ENCODE measurements at places on chromosomes 16 and 17.

- DNase-seq = no peak
These were observed 11.3 kb downstream of the ASGR1 start for GRCh38 chr17:7167832-7168231.

- DNase-seq = no peak
These were observed 10.7 kb upstream of the CIITA start for GRCh38 chr16:10865991-10866966.

DNA sequence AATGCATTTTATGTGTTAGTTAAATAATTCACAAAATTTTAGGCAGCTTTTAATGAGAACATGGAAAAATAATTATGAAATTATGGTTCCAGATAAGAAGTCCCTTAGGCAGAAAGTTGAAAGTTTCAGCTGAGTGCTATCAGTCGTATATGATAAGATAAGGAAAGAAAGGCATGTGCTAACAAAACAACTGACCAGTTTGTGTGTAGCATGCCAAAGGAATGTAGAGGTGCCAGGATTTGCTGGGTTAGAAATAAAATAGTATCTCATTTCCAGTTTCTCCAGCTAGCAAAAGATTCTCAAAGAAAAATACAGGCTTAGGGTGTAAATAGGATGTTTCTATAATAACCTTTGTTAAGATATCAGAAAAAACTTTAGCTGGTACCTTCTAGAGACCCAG is 1044.5 kb upstream of the CDH8 start:
- no peak for DNase-seq

DNA sequence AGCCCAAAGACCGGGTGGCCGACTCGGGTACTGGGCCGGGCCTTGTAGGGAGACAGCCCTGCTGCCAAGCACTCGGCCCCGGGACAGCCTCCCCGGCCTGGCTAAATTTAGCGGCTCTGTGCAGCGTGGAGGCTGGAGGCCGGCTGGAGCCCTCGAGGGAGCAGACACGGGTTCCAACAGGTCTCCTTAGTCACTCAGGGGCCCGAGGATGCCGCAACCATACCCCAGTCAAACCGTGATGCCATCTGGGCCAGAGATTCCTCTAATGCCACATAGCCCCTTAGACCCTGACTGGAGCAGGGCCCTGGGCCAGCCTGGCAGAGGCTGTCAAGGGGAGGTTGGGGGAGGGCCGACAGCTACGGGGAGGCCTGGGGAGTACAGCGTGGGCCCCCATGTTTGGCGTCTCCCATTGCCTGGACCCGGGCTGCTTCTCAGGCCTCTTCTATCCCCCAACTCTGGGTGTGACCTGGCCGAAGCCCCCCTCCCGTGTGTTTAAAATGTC is 2.9 kb upstream of the P2RX1 start:
- no peak for DNase-seq

DNA sequence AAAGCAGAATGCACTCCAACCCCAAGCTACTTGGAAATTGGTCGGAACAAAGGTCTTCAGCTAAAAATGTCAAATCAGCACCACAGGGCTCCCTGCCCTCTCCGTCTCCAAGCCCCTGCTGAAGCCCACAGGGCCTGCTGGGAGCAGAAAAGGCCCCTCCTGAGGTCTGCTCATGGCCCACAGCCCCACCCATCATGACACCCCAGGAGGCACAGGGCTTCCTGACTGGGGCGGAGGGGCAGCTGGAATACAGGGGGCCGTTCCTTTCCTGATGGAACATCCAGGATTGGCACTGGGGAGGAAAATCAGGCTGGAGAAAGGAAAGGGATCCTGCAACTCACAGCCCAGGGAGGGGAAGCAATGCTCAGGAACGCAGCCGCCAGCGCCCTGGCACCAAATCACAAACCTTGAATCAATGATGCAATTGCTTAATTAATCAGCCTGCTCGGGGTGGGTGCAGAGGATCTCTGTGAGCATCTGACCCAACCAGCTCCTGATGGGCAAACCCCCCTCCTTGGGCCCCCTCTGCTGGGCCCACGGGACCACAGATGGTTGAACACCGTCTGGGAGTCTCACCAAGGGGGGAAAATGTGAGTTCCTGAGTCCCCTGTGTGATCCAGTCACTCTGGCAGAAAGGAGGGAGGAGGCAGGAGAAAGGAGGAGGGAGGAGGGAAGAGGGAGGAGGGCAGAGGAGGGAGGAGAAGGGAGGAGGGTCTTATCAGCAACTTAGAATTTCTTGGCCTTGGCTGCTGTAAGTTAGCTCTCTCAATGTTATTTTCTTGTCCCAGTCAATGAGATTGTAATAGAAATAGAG is 155.5 kb downstream of the ZNF423 start:
- no peak for DNase-seq

DNA sequence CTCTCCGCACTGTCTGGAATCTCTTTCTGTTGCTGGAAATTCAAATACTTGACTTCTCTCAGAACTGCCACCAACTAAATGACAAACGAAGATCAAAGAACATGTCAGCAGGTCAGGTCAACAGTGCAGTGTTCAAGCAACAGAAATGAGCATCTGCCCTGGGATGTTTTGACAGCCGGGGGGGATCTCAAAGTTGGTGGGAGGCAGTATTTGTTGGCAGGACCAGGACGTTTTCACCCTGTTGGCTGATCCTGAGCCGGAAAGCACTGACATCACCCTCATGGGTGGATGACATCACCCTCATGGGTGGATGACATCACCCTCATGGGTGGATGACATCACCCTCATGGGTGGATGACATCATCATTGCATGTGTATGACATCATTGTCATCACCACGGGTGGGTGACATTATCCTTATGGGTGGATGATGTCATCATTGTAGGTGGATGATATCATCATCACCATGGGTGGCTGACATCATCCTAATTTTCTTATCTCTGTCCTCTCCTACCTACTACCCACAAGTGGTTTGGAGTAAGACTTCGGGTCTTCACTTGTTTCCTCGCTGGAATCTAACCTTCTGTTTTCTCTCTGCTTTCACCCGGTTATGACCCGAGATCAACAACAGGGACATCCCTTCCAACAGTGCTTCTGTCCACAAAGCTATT is 18.9 kb downstream of the DNAH17 start:
- no peak for DNase-seq

DNA sequence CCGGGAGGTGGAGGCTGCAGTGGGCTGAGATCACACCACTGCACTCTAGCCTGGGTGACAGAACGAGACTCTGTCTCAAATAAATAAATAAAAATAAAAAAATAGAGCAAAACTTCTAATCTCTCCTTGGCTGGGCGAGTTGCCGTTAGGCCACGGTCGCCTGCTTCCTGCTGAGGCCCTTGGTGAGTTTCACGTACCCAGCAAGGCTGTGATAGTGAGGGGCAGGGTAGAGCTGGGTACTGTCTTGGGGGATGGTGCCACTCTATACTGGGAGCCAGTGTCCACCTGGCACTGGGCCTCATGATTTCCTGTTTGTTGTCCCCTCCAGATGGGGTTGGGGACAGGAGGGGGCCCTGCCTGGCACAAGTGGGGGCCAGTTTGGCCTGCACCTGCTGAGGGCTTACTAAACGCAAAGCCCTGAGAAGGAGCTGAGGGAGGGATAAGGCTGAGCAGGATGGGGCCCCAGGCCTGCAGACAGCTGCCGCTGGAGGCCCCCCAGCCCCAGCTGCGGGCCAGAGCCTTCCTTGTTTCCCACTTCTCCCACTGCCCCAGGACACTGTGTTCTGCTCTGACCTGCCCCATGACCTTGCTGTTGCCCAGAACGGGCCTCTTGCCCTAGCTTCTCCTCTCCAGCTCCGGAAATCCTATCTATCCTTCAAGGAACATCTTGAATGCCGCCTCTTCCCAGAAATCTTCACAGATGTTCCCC is 25.4 kb downstream of the GJD3 start:
- DNase-seq = no peak

- DNase-seq = no peak
These were observed 15.4 kb downstream of the MFSD11 start for GRCh38 chr17:76753061-76753961.

- no peak for DNase-seq
These were observed 5.7 kb upstream of the KRT13 start for GRCh38 chr17:41511116-41511515.

DNA sequence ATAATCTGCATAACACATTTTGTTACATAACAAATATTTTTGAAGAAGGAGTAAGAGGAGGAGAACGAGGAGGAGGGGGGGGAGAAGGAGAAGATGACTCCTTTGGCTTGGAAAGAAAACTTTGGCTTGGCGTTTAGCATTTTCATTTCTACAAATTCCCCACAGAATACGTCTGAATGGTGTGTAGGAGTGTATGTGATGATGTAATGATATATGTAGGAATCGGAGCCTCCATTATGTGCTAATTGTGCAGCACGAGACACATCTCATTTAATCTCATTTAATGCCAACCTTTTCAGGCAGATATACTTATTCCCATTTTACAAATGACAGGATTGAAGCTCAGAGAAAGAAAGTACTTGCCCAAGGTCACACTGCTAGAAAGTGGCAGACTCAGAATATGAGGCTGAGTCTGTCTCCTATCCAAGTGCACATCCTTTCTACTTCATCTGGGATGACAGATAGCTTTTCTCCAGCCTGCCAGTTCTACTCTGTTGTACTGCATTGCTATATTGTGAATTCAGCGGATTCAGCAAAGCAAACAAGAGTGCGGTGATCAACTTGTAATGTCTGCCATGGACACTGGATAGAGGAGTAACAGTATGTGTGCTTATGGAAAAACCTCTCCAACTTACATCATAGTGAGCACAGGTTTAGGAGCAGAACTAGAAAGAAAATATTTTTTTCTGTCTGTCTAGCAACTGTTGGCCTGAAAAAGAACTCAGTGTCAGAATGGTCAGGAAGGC is 10.4 kb upstream of the SLC47A2 start:
- DNase-seq = no peak

GRCh38 chr16:89579351-89579750 is 3.8 kb downstream of the CPNE7 start:
- DNase-seq = no peak

DNA sequence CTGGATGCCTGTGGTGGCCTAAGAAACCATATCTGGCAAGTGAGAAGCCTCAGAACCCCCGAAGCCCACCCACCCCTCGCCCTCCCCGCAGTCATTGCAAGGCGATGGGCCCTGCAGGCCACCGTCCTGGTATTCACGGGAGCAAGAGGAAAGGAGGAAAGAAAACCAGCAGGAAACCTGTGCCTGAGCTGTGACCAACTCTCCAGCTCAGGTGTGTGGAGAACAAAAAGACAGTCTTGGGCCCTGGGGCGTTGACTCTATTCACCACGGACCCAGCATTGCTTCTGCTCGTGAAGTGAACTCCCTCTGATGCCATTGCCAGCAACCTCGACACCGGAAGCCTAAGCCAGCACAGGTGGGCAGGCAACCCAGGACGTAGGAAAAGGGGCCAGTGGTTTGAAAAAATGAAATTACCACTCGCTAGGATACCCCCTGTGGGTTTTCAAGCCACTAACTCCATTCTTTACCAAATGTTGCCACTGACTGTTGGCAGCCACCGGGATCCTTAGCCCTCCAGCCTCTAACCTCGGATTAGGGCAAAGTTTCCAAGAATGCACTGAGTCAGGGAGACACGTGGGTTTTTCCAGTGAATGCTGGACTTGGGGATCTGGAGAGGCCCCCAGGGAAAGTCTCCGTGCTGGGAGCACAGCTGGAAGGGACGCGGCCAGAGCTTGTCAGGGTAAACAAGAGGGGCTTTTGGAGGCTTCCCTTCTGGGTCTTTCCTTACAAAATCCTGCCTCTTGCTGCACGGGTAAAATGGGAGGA is 25.1 kb downstream of the FA2H start:
- no peak for DNase-seq

- DNase-seq = no peak
These were observed 717 bp upstream of the CNP start for GRCh38 chr17:41965694-41966462.

GRCh38 chr17:80871341-80871740 is 120.3 kb upstream of the CHMP6 start:
- DNase-seq = no peak

DNA sequence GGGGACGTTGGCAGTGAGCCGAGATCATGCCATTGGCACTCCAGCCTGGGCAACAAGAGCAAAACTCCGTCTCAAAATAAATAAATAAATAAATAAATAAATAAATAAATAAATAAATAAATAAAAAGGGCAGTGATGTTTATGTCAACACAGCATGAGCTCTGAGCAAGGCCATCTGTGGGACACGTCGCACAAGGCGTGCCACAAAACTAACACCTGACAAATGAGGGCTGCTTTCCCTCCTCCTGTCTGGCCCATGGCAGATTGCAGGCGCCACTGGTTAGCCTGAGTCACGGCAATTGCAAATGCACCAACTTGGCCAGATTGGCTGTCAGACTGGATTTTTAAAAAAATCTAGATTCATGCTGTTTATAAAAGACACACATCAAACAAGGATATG is 25.9 kb upstream of the SPNS3 start:
- no peak for DNase-seq

- no peak for DNase-seq
These were observed 22.9 kb downstream of the CDIP1 start for GRCh38 chr16:4515611-4516233.

GRCh38 chr17:1830288-1830687 is 483 bp downstream of the RPA1 start:
- peak; percentile 4 for DNase-seq

- no peak for DNase-seq
These were observed at the start of gene CDH3 for GRCh38 chr16:68644715-68645493. TSS of gene CDH3 (plus strand) at chr16:68645310. CDS start at chr16:68645380, 70 bp downstream.

DNA sequence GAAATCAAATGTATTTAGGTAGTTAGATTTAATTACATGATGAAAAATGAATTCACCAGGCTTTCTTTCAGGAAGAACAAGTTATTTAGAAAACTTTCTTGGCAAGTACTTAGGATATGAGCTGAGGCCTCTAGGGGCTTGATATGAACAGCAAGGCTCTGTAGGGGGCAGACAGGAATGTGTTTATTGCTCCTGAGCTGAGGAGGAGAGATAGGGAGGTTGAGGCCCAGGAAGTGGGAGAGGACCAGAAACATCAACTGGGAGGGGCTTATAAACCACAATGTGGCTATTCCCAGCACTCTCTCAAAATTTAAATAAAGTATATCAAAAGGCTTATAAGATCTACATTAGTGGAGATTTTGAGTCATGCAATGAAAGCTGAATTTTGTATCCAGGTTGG is 154.0 kb upstream of the MAF start:
- DNase-seq = no peak

GRCh38 chr17:9109933-9110332 is 88.6 kb downstream of the NTN1 start:
- no peak for DNase-seq

GRCh38 chr17:2901582-2901981 is 105.3 kb downstream of the RAP1GAP2 start:
- DNase-seq = no peak

GRCh38 chr17:17172990-17173389 is 33.1 kb downstream of the PLD6 start:
- DNase-seq = no peak
